ENCODE measurements at places on chromosomes 7 and 10.

GRCh38 chr10:110499796-110500514 lies 2.2 kb downstream of the DUSP5 start:
- DNase-seq, result no peak

- DNase-seq, result no peak
These were observed 71.9 kb downstream of the FOXL3 start for GRCh38 chr7:361680-362401.

- no peak for DNase-seq
These were observed 19.9 kb upstream of the CRHR2 start for GRCh38 chr7:30702200-30702599.

DNA sequence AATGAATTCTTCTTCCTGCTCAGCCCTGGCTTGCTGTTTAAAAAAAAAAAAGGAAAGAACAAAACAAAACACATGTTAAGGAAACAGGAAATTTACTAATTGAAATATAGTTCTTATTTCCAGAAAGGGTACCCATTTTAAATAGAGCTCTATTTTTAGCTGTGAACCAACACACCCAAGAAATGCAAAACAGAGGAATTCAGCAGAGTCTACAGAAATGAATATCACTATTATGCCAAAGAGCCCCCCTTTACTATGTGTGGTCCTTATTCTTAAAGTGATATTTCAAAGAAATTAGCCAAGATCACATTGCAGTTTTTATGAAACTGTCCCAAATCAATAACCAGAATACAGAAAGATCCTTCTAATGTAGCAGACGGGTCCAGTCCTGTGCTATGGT lies 53.7 kb downstream of the CCDC6 start:
- DNase-seq, result no peak

DNA sequence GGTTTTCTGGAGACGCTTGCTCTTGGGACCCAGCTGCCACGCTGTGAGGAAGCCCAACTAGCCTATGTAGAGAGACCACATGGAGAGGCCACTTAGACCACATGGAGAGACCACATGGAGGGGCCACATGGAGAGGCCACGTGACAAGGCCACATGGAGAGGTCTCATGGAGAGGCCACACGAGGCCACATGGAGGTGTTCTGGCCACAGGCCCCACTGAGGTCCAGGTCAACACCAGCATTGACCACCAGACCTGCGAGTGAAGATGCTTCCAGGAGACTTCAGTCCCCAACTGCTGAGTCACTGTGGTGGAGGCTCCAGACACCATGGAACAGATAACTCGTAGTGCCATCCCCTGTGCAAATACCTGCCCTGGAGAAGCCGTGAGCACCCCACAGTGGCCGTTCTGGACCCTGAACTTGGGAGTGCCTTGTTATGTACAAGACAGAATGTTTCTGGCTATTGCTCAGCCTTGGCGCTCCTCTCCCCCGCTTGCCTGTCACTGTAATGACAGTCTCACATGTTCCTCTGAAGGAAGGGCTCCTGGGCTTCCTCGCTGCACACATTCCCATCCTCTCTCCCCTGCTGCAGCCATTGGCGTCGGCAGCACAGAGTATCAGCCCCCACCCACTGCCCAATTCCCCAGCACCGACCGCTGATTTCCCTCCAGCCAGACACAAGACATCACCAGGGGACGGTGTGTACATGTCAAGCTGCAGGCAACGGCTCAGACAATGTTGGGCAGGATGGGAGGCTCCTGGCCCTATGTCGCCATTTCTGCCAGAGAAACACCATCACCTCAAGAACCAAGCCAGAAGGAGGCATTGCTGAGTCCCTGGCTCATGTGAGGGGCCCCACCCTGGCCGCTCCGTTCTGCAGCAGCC lies 49.0 kb upstream of the TNRC18 start:
- DNase-seq, result no peak

DNA sequence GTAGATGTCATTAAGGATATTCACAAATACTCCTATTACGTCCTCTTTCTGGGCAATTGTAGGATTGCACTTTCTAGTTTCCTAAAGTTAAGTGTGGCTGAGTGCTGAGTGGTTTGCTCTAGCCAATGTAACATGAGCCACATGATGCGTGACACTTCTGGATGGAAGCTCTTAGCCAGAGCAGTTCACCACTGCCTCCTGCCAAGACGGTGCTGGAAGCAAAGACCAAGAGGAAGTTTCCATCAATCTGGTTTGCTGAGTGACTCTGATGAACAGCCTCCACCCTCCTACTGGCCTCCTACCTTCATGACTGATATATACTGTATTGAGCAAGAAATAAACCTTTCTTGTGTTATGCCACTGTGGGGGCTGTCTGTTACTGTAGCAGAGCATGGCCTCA lies 318.1 kb downstream of the KCNMA1 start:
- DNase-seq, result no peak

Data from NCI-H2107 (cell line).